Activated naive CD4-positive, alpha-beta T cell treated with anti-CD3 and anti-CD28 coated beads, Interleukin-2, amount 10 ng/mL, durations not matched to agents 7 days and 5 days (primary cell): ENCODE measurements at places on chromosomes 11 and 22.

- no peak for DNase-seq
These were observed 78.5 kb downstream of the ACER3 start for GRCh38 chr11:76939219-76939631.

DNA sequence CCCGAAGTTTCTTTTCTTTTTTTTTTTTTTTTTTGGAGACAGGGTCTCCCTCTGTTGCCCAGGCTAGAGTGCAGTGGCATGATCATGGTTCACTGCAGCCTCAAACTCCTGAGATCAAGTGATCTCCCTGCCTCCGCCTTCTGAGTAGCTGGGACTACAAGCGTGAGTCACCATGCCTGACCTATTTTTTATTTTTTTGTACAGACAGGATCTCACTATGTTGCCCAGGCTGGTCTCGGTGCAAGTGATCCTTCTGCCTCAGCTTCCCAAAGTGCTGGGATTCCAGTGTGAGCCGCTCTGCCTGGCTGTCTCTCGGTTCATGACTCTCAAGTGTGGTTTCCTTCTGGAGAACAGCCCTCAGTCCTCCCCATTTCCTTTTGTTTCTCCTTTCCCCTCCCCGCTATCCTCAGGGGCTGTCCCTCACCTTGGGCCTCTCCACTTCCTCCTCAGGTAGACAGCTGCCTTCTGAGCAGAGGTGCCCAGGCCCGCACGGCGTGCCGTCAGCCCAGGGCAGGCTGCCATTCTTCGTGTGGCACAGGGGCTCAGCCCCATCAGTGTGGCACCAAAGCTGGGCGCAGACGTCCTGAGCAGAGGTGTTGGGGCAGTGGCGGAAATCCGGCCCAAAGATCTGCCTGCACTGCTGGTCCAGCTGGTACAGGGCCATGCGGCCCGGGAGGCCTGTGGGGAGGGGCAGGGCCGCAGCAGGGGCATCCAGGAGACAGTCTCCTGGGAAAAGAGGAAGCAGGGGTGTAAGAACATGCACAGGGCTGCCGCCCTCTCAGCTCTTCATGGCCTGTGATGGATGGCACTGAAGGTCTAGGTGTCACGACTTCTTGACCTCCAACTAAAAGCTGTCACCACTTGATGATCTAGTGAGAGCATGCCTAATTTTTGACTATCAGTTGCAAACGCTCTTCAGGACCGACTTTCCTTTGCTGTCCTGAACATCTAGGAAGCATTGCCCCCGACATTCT lies 14.0 kb downstream of the ADAMTS8 start:
- DNase-seq, result no peak

- DNase-seq, result no peak
These were observed 7.9 kb upstream of the MPZL2 start for GRCh38 chr11:118272001-118272400.

DNA sequence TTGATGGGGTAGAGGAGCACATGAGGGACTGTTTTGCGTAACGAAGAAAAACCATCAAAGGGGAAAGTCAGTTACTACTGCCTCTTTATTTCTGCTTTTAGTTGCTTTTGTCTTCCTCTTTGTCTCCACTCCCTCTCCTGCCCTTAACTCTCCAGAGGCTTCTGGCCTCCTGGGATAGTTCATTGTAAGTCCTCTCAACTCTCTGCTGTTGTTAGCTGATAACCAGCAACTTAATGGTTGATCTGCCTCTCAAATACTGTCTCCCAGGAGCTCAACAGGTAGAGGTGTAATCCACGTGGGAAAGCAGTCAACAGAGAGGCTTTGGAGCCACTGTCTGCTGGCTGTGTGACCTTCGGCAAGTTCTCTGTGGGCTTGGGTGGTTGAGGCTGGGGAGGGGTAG lies 47.3 kb downstream of the CCDC81 start:
- no peak for DNase-seq

DNA sequence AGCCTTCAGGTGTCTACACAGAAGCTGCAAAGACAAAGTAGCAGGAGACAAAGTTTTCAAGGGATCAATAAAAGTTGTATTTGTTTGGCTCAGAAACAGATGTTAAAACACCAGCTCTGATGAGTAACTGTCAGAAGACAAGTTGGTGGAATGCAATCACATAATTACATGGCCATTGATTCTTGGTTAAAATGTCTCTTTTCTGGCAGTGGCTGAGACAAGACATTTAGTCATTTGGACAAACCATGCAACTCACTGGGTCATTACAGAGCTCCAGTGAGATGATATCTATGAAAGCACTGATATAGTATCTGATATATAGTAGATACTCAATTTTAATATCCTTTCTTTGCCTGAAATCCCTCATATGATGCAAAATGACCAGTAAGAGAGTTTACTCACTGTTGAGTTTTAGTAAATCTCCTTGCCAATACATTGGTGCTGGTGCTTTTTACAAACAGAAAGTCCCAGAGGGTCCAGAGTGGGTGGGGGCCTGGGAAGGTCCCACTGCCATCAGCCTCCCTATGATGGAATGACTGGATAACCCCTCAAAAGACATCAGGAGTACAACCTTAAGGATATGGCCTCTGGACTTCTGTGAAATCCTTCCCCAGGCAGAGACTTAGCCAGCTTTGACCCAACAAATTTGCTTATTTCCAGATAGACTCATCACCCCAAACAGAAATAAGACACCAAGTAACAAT lies 95.0 kb downstream of the SLC1A2 start:
- no peak for DNase-seq

DNA sequence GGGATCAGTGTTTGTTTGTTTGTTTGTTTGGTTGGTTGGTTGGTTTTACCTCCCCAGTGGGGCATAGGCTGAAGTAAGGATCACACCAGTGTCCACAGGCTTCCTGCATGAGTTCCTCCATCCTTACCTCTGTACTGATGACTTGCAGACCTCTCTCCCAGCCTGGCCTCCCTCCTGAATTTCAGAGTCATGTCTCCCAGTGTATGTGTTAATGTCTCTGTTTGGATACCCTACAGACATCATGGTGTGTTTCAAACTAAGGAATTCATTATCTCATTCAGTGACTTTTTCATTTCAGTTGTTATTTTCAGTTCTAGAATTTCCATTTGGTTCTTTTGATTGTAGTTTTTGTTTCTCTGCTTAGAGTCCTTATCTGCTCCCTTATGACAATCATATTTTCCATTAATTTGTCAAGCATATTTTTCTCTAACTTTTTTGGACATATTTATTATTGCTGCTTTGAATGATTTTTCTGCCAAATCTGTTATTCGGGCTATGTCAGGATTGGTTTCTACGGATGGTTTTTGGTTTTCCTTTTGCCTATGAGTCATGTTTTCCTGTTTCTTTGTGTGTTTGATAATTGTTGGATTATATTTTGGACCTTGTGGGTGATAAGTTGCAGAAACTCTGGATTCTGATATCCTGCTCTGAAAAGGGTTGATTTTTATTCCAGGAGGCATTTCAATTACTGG lies 23.6 kb downstream of the MYEOV start:
- DNase-seq, result peak; percentile 14

DNA sequence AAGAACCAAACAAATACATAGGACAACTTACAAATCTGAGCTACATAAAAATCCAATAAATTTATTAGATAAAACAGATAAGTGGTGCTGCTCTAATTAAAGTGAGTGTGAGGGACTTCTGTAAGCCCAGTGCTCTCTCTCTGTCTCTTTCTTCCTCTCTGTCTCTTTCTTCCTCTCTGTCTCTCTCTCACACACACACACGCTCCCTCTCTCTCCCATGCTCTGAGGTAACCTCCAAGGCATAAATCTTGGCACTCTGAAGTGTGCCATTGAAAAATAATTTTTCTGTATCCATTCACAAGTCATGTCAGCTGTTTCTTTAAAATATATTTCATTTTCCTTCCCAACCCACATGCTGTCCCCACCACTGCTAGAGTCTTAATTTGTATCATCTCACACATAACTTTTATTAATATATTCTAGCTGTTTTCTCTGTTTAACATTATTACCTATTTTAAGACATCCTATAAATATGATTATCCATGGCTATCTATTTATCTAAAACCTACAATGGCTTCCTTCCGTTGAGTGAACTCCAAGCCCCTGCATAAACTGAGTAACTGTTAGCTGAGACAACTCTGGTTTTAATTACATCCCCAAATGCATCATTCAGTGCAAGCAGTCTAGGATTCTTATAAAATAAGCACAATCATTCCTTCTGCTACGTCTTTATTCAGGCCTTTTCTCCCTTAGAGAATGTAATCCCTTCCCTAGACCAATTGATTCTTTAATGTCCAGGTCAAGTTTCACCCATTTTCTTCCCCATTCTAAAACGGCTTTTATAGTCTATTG lies 57.4 kb upstream of the SLC5A12 start:
- DNase-seq, result no peak

DNA sequence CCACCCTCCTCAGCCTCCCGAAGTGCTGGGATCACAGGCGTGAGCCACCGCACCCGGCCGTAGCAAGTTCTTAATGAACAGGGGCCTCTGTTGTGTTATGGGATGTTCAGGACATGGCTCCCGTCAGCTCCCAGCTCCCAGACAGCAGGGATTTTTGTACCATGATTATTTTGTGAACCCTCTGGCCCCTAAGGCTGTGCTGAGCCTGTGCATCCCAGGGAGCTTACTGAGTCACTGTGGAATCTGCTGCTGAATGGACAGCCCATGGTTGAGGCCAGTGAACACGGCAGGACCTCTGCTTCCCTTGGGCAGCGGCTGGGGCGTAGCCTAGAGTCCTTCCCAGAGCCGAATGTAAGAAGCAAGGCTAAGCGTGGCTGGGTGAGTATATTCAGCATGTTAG lies 245.2 kb downstream of the NTM start:
- DNase-seq, result no peak

GRCh38 chr11:128707681-128708080 lies 13.8 kb downstream of the FLI1 start:
- DNase-seq, result no peak

- DNase-seq, result no peak
These were observed 21.4 kb downstream of the SCUBE2 start for GRCh38 chr11:9069862-9070470.

DNA sequence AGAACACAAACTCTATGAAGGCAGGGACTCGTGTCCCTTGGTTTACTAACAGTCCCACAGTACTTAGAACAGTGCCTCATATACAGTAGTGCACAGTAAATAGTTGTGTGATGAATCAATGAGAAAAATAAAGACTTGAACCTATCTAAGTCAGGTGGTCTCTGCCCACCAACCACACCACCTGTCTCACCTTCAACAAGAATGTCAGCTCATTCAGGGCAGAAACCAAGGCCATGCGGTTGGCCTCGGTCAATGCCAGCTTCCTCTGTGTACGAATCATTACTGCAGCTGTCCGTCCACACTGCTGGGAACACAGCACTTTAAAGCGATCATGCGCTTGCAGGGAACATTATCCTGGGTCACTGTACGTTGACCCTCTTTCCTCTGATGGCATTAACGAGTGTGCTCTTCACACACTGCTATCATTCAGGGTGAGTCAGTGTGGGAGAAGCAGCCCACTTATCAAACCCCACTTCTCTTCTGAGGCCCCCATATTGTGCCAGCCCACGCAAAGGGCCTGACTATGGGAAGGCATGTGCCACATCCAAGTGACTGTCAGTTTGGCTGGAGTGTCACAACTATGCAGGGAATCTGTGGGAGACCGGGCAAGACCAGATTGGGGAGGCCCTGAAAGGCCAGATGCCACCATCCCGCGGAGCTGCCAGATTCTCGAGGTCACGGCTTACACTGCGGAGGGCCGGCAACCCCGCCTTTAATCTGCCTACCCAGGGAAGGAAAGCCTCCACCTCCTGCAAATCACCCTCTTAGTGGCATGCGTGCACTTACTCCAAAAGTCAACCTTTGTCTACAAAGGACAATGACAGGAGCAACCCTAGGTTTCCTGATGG lies 36.1 kb downstream of the LARGE1 start:
- no peak for DNase-seq

DNA sequence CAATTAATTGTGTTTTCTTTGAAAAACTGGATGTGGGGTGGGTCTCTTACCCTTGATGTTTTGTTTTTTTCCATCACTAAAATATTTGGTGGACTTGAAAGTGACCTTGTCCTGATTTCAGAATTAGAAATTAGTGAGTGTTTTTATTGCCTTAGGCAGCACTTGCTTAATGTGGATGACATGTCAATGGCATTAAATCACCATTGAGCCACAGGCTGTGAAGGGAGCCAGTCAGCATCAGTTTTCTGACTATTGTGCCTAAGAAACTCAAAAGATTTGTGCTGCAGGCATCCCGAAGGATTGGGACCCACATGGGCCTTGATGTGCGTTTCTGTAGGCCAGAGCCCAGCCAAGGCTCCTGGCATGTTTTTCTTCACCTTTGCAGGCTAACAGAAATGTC lies 53.8 kb downstream of the SWAP70 start:
- DNase-seq, result no peak

DNA sequence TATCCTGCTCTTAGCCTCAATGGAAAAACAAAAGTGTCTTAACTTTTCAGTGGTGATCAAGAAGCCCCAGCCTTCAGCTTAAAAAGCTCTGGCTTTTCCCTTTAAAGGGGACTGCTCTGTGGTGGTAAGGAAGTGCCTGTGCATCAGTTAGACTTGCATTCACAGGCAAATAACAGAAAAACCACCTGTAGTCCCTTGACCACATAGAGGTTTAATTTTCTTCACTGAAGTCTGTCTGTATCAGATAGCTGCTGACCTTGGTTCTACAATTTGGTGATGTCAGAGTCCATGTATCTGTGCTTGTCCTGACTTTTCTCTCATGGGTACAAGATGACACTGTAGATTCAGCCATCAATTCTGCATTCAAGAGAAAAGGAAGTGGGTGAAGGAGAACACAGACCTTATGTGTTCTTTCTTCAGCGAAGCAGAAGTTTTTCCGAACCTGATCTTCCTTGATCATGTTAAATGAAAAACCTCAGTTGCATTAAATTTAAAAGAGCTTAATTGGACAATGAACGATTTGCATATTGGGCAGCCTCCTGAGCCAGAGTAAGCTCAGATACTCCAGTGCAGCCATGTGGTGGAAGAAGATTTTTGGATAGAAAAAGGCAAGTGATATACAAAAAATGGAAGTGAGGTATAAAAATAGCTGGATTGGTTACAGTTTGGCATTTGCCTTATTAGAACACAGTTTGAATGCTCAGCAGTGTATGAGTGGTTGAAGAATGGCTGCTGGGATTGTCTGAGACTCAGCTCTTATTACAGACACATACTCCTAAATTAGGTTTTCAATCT lies 43.2 kb upstream of the RDX start:
- DNase-seq, result no peak

DNA sequence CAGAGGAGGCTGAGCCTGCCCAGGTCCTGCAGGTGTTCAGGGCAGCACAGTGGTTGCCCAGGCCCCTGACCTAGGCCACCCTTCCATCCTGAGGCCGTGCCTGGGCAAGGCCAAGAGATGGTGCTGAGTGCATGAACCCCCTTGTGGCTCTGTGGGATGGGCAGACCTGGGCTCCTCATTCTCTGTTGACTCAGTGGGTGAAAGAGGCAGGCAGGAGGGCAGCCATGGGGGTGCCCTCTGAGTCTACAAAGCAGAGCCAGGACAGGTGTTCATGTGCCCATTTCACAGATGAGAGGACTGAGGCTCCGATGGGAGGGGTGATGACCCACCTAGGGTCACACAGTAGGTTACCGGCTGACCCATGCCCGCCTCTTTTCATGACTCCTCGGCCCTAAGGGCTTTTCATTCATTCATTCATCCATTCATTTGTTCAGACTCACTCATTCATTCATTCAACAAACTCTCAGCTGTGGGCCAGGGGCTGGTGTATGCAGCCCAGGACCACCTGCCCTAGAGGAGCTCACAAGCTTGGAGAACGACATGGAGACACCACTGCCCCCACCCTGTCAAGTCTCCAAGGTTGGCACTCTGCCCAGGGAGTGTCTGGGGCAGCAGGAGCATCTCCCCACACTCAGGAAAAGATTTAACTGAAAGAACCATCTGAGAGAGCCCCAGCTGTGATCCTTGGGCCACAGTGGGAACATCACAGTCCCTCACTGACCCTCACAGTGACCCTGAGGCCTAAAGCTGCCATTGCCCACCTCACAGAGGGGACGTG lies 40.5 kb downstream of the IGLL5 start:
- DNase-seq, result no peak
